ENCODE measurements at places on chromosomes 1 and 21.
A peak's percentile ranks its signal among the peaks of the same experiment; 100 is the strongest.

DNA sequence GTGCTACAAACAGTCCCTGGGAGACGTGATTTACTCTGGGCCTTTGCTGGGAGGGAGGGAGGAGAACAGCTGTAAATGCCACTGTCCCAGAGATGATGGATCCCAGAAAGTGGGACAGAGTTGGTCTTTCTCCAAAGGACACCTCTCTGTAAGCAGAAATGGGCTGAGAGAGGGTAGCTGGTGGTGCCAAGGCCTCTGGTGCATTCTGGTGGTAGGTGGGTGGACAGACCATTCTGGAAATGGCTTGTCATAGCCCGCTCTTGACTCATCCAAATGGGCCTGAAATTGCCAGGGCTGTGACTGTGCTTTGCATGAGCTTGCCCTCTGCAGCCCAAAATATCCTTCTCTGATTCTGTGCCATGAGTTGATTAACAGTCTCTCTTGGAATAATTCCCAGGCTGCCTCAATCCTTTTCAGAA lies 36.1 kb downstream of the CCDC185 start:
- no peak for DNase-seq

DNA sequence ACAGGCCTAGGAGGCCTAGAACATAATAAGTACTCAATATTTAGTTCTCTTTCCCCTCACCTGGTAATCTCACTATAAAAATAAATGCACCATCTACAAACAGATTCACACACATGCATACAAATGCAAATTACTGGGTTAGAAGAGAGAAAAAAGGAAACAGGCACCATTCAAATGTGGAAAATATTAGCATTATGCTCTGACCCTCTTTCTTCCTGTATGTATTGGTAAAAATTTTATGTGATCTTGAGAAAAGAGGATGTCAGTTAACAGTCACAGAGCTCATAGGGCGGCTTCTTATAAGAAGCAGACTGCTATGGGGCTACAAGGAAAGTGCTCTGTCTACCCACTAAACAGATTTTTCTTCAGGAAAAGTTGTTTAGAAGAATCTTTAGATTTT lies 565.4 kb downstream of the LMO4 start:
- no peak for DNase-seq

- DNase-seq, result no peak
These were observed 26.4 kb downstream of the KIF26B start for GRCh38 chr1:245181158-245181517.

GRCh38 chr1:21007876-21008275 lies 168.8 kb downstream of the EIF4G3 start:
- no peak for DNase-seq

DNA sequence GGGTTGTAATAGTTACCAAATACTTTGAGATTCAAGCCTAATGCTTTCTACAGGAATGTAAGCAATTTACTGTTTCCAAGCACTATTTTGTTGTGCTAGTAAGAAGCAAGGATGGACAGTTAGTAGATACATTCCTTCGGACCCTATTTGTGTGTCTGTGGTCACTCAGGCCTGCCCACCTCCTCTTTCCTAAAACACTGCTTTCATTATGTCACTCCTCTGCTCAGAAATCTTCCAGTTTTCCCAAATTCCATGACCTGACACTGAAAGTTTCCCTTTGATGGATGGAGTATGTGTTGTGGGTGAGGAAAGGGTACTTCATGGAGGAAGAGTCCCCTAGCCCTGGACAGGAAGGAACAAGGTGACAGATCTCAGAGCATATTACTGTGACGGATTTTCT lies 141.1 kb downstream of the DISP1 start:
- DNase-seq, result no peak

- no peak for DNase-seq
These were observed 1.4 kb downstream of the EIF4G3 start for GRCh38 chr1:21175324-21175669.

- DNase-seq, result no peak
These were observed 259.1 kb downstream of the NFIA start for GRCh38 chr1:61341426-61341825.

GRCh38 chr1:240237305-240237721 lies 145.6 kb downstream of the FMN2 start:
- peak; percentile 21 for DNase-seq

GRCh38 chr1:224700918-224701531 lies 84.9 kb downstream of the CNIH3 start:
- DNase-seq, result no peak

- no peak for DNase-seq
These were observed 28.5 kb upstream of the PTGS2 start for GRCh38 chr1:186708694-186709097.
